ENCODE measurements at places on chromosomes 6 and 20. TPM values are rescaled to one million over a fixed set of nuclear protein-coding genes. Genes with fewer than 3 reads are reported as not detected.

The RXRB gene
- total RNA-seq, result 47.8 TPM

The DEFB124 gene
- total RNA-seq, result not detected

The PTCRA gene
- total RNA-seq, result not detected

The DEFB132 gene
- not detected for total RNA-seq

The TOMM6 gene
- total RNA-seq, result 316 TPM

The DNAJC5 gene
- 38.1 TPM for total RNA-seq

The TP53INP2 gene
- 4.8 TPM for total RNA-seq

DNA sequence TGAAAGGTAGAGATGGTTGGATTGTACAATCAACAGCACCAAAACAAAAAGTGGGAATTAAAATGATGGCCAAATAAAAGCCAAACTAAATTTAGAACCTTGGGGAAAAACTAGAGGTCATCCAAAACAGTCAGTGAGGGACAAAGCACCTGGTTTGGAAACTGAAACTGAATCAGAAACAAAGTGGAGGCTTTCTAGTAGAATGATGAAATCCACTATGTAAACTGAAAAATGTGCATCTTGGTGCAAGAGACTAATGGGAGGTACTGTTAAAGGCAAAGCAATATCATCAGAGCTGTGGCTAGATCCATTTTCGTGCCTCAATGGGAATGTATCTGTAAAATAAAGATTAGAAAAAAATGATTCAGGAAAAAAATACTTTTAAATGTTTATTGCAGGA, 380.0 kb upstream of the GJE1 start:
- H3K27ac ChIP-seq, result no peak overlapping the region
- no peak for DNase-seq
- no peak overlapping the region for H3K4me3 ChIP-seq
- H3K36me3 ChIP-seq, result no peaks in the 10 kb centered on the region

- H3K36me3 ChIP-seq, result no peaks in the 10 kb centered on the region
- no peak overlapping the region for H3K4me3 ChIP-seq
- no peaks in the 10 kb centered on the region for H3K4me1 ChIP-seq
These were observed 40.5 kb downstream of the HMGN3 start for GRCh38 chr6:79193971-79194370.

GRCh38 chr6:142821860-142822259, 123.1 kb downstream of the HIVEP2 start:
- peaks cover 56% of the 10 kb centered on the region for H3K4me1 ChIP-seq
- peak overlapping the region; percentile 29 for H3K27ac ChIP-seq
- DNase-seq, result no peak
- H3K27me3 ChIP-seq, result no peaks in the 10 kb centered on the region
- no peak overlapping the region for H3K4me3 ChIP-seq

- H3K27ac ChIP-seq, result no peak overlapping the region
- no peak for DNase-seq
- peaks cover 26% of the 10 kb centered on the region for H3K27me3 ChIP-seq
- no peaks in the 10 kb centered on the region for H3K4me1 ChIP-seq
These were observed 8.8 kb upstream of the CNR1 start for GRCh38 chr6:88174906-88175305.

- H3K27ac ChIP-seq, result no peak overlapping the region
- peaks cover 1% of the 10 kb centered on the region for H3K36me3 ChIP-seq
- H3K4me3 ChIP-seq, result no peak overlapping the region
- peaks cover 9% of the 10 kb centered on the region for H3K4me1 ChIP-seq
These were observed 34.9 kb upstream of the LOC128125822 start for GRCh38 chr6:63537201-63537958.

GRCh38 chr6:34466242-34467185, 638 bp downstream of the PACSIN1 start:
- H3K4me3 ChIP-seq, result no peak overlapping the region
- H3K27ac ChIP-seq, result no peak overlapping the region
- DNase-seq, result no peak
- peaks cover 22% of the 10 kb centered on the region for H3K27me3 ChIP-seq
- H3K36me3 ChIP-seq, result no peaks in the 10 kb centered on the region
- H3K4me1 ChIP-seq, result peaks cover 6% of the 10 kb centered on the region

DNA sequence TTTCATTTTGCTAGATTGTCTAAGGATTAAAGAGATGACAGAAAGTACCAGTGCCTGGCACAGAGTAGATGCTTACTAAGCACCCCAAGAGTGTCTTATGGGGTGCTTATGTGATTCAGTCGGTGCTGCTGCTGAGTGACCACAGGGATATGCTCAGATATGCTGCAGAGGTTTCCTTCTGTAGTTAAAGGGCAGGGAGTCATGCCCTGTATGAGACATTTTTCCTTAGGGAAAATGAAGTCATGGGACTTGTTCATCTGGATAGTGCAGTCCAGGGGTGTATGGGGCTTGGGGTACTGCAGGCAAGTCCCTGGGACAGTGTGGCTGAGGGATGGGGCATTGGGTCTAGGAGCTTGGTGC, 25.1 kb downstream of the TOX2 start:
- peaks cover 13% of the 10 kb centered on the region for H3K27me3 ChIP-seq
- DNase-seq, result no peak
- no peak overlapping the region for H3K27ac ChIP-seq
- no peaks in the 10 kb centered on the region for H3K36me3 ChIP-seq
- H3K4me3 ChIP-seq, result no peak overlapping the region

DNA sequence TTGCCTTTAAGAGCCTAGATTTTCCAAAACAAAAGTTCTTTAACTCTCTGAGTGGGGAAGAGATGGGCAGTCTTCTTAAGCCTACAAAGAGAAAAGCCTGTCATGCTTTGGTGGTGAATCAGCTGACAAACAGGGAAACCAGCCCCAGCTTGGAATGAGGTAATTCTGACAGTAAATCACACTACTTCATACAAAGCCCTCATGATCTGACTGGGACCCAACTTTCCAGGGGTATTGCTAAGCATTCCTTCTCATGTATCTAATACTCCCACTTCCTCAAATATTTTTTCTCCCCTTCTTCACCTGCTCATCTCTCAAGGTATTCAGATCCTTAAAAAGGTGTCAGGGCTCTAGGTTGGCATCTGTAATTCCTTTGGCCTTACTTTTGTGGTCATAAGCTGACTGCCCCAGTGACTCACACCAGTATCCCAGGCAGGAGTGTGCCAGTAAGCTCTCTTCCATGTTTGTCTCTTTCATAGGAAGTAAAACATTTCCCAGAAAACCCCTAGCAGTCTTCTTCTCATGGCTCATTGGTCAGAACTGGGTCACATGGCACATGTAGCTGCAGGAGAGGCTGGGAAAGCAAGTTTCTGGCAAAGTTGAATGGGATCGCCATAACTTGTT, 15.0 kb upstream of the TBC1D22B start:
- peaks cover 12% of the 10 kb centered on the region for H3K36me3 ChIP-seq
- peaks cover 36% of the 10 kb centered on the region for H3K4me1 ChIP-seq
- H3K27me3 ChIP-seq, result no peaks in the 10 kb centered on the region
- H3K4me3 ChIP-seq, result no peak overlapping the region
- H3K27ac ChIP-seq, result peak overlapping the region; percentile 25
- no peak for DNase-seq

- DNase-seq, result no peak
- no peak overlapping the region for H3K27ac ChIP-seq
- no peaks in the 10 kb centered on the region for H3K27me3 ChIP-seq
- no peaks in the 10 kb centered on the region for H3K36me3 ChIP-seq
These were observed 423.4 kb downstream of the CD83 start for GRCh38 chr6:14540810-14541540.

- peak overlapping the region; percentile 89 for H3K27ac ChIP-seq
- DNase-seq, result peak; percentile 55
- H3K4me3 ChIP-seq, result peak overlapping the region; percentile 88
- no peaks in the 10 kb centered on the region for H3K36me3 ChIP-seq
- no peaks in the 10 kb centered on the region for H3K27me3 ChIP-seq
- peaks cover 35% of the 10 kb centered on the region for H3K4me1 ChIP-seq
These were observed 534 bp downstream of the ZNF76 start for GRCh38 chr6:35259948-35260590.

- no peak overlapping the region for H3K4me3 ChIP-seq
- H3K36me3 ChIP-seq, result no peaks in the 10 kb centered on the region
- no peak for DNase-seq
- no peak overlapping the region for H3K27ac ChIP-seq
- H3K4me1 ChIP-seq, result no peaks in the 10 kb centered on the region
These were observed 171.1 kb downstream of the FOXA2 start for GRCh38 chr20:22412977-22413868.

GRCh38 chr6:24226541-24226940, 100.5 kb downstream of the NRSN1 start:
- H3K4me3 ChIP-seq, result no peak overlapping the region
- no peak for DNase-seq
- H3K27me3 ChIP-seq, result peaks cover 5% of the 10 kb centered on the region
- no peaks in the 10 kb centered on the region for H3K4me1 ChIP-seq

DNA sequence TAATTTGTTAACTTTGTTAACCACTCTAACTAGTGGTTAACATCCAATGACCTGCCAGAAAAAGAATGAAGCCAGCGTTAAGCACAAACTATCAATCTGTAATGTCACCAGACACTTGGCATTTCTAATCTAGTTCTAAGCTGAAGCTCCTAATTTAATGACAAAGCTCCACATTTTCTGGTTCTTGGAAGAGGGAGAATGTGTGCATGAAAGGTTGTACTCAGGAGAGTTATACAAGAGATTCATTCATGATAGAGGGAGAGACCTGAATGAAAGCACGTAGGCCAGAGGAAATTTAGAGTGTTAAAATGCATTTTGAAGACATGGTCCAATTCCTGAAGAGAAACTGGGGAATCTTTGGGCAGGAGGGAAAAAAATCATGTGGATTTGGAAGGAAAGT, 8.3 kb upstream of the ME1 start:
- H3K27ac ChIP-seq, result no peak overlapping the region
- no peak overlapping the region for H3K4me3 ChIP-seq
- no peaks in the 10 kb centered on the region for H3K4me1 ChIP-seq
- DNase-seq, result no peak

GRCh38 chr6:8200255-8200654, 97.9 kb upstream of the EEF1E1 start:
- no peak overlapping the region for H3K27ac ChIP-seq
- H3K4me1 ChIP-seq, result no peaks in the 10 kb centered on the region
- peaks cover 3% of the 10 kb centered on the region for H3K27me3 ChIP-seq
- H3K4me3 ChIP-seq, result no peak overlapping the region
- H3K36me3 ChIP-seq, result no peaks in the 10 kb centered on the region

DNA sequence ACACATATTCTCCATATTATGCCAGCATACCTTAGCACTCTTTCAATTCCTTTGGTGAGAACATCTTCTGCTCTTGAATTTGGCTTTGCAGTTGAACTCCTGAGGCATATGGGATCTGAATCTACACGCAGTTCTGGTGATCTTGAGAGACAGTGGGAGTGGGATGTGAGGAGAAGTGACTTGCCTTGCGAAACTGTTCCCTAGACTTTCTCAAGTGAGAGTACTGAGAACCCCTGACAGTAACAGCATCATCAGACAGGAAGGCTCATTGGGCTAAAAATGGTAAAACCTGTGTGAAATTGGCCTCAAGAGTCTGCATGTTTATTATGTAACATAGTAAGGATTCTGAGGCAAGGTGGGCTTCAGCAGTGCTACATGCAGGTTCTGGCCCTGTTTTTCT, 49.1 kb upstream of the CEP85L start:
- H3K27me3 ChIP-seq, result no peaks in the 10 kb centered on the region
- peaks cover 76% of the 10 kb centered on the region for H3K36me3 ChIP-seq
- peaks cover 31% of the 10 kb centered on the region for H3K4me1 ChIP-seq
- H3K4me3 ChIP-seq, result no peak overlapping the region
- no peak overlapping the region for H3K27ac ChIP-seq

DNA sequence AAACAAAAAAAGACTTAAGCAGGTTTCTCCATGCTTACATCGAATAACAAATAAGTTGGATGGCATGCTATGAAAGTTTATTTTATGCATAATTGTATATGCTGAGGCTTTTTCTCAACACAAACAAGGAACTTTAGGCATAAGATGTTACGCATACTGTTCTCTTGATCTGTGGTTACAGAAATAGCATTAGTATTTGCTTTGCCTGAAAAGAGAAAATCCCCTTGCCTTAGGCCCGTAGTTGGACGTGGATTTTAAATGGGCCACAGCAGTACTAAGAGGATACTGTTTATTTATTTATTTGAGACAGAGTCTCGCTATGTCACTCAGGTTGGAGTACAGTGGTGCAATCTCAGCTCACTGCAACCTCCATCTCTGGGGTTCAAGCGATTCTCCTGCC, 19.0 kb downstream of the LYRM2 start:
- no peaks in the 10 kb centered on the region for H3K4me1 ChIP-seq
- no peak overlapping the region for H3K27ac ChIP-seq
- DNase-seq, result no peak
- H3K36me3 ChIP-seq, result no peaks in the 10 kb centered on the region
- H3K27me3 ChIP-seq, result no peaks in the 10 kb centered on the region

DNA sequence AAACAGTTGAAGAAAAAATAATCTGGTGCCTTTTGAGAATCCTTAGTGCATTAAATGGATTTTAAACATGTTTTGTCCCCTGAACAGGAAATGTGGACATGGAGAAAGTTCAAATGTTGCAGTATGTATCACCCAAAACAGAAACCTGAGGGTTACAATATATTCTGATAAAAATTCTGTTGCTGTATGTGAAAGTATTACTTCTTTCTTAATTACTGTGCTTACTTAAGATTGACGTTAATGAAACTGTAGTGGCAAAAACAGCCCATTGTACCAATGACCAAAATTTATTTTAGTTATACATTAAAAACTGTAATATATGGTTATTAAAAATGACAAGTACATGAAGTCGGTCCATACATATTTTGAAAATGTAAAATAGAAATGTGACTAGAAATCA, 100.6 kb downstream of the PRDM1 start:
- peak overlapping the region; percentile 46 for H3K4me3 ChIP-seq
- DNase-seq, result no peak
- H3K27ac ChIP-seq, result peak overlapping the region; percentile 86

GRCh38 chr6:39114388-39114703, 640 bp downstream of the SAYSD1 start:
- no peak for DNase-seq
- H3K27me3 ChIP-seq, result no peaks in the 10 kb centered on the region
- peaks cover 57% of the 10 kb centered on the region for H3K4me1 ChIP-seq
- peak overlapping the region; percentile 99 for H3K27ac ChIP-seq

DNA sequence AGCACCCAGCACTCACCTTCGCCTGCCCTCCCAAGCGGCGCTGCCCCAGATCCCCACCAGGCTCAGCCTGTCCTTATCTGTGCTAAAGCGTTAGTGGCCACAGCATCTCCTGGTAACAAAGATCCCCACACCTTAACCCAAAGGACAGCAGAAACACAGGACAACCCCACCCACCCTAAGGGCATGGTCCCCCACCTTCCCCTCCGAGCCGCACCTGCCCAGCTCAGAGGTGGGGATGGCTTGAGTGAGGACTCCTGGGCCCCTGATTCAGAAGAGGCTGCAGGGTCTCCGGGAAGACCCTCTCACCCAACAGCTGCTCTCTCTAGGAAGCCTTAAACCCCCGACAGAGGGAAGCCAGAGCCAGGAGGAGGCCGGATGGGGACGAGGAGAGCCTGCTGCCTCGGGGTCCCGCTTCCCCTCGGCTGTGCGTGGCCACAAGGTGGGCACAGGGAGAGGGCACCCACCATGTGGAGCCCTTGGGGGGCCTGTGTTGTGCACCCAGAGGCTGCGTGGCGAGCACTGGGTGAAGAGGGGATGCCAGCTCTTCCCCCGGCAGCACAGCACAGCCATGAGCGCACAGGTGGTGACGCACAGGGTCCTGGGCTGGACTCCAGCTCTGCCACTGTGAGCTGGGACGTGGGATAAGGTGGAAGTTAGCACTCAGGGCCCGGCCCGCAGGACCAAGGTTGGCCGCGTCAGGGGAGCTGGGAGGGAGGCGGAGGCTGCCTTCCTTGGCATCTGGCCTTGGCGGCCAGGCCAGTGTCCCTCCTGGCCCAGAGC, 31.9 kb upstream of the MRGBP start:
- H3K27me3 ChIP-seq, result peaks cover 4% of the 10 kb centered on the region
- no peak overlapping the region for H3K27ac ChIP-seq
- DNase-seq, result no peak
- H3K36me3 ChIP-seq, result no peaks in the 10 kb centered on the region
- H3K4me3 ChIP-seq, result no peak overlapping the region

- H3K27me3 ChIP-seq, result no peaks in the 10 kb centered on the region
- no peak overlapping the region for H3K4me3 ChIP-seq
- H3K36me3 ChIP-seq, result no peaks in the 10 kb centered on the region
- DNase-seq, result no peak
- no peak overlapping the region for H3K27ac ChIP-seq
These were observed 74.4 kb downstream of the PRL start for GRCh38 chr6:22222469-22222868.
